ENCODE measurements at places on chromosomes 7 and 10.
A peak's percentile ranks its signal among the peaks of the same experiment; 100 is the strongest.

DNA sequence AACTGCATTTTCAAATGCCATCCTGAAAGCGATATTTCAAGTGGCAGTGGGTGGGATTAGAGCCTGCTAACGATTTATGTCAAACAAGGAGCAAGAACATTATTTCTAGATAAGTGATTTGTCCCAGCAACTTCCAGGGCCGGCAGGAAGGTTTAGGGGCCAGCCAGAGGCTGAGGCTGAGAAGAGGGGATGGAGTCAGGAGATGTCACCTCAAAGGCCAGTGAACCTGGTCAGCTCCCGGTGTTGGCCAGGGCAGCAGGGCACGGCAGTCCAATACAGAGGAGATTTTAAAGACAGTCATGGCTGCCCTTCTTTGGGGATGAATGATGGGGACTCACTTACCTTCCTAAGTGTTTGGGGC, 105.7 kb upstream of the PPIF start:
- no peak for DNase-seq

DNA sequence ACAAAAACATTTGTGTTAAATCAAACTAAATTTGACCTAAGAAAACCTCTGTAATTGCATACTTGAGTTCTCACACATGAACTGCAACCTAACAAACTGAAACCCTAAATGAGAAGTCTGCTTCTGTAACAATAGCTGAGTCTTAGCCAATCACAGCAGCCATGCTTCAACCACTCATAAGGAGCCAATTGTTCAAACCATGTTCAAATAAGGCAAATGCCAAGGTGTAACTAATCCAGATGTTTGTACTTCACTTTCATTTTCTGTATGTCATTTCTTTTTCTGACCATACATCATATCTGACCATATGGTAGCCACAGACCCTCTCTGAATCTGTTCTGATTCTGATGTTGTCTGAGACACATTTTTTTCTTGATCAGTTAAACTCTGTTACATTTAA, 47.5 kb upstream of the ANTXRL start:
- no peak for DNase-seq

DNA sequence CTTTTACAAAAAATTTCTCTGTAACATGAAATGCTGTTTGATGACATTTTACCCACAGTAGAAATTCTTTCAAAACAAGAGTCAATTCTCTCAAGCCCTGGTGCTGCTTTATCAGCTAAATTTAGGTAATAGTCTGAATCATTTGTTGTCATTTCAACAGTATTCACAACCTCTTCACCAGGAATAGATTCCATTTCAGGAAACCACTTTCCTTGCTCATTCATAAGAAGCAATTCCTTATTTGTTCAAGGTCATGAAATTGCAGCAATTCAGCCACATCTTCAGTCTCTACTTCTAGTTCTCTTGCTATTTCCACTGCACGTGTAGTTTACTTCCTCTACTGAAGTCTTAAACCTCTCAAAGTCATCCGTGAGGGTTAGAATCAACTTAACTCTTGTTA, 14.1 kb downstream of the STAG3 start:
- no peak for DNase-seq

- DNase-seq = no peak
Observed at GRCh38 chr10:59805014-59805413, 51.8 kb upstream of the MRLN start.

DNA sequence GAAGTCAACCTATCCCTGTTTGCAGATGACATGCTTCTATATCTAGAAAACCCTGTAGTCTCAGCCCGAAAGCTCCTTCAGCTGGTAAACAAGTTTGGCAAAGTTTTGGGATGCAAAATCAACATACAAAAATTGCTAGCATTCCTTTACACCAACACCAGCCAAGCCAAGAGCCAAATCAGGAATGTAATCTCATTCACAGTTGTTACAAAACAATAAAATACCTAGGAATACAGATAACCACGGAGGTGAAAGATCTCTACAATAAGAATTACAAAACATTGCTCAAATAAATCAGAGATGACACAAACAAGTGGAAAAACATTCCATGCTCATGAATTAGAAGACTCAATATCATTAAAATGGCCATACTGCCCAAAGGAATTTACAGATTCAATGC, 50.4 kb upstream of the ZNF365 start:
- no peak for DNase-seq

DNA sequence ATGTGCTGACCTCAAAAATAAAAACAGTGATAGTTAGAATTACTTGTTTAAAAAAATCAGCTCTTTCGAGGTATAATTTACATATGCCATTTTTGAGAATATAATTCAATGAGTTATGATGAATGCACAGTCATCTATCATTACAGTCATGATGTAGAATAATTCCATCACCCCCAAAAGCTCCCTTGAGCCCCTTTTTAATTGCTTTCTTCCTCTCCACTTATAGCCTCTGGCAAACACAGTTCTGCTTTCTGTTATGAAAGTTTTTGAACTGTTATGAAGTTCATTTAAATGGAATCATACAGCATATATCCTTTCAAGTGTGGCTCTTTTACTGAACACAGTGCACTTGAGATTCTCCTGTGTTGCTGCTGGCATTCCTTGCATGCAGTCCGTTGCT, 41.4 kb downstream of the PRTFDC1 start:
- no peak for DNase-seq

- DNase-seq = no peak
Observed at GRCh38 chr7:105768898-105769507, 107.4 kb downstream of the ATXN7L1 start.

DNA sequence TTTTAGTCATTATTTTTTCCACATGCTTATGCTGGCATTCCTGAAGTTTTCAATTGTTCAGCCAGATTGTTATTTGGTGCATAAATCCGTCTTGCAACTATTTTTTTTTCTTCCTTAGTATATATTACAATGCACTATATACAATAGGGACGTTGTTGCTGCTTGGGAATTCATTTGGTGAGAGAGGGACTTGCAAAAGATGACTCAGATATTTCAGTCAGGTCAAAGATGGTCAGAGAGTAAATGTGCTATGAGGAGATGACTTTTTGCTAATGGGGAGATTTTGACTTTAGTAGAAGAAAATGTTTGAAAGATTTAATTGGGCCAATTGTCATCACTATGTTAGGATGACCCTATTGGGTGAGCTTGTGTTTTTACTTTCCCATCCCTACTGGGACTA, 348.4 kb upstream of the MTPN start:
- DNase-seq = no peak

GRCh38 chr7:82410461-82410860, 33.1 kb downstream of the CACNA2D1 start:
- DNase-seq = no peak

- peak; percentile 8 for DNase-seq
Observed at GRCh38 chr7:16609842-16610450, 35.6 kb downstream of the ANKMY2 start.

DNA sequence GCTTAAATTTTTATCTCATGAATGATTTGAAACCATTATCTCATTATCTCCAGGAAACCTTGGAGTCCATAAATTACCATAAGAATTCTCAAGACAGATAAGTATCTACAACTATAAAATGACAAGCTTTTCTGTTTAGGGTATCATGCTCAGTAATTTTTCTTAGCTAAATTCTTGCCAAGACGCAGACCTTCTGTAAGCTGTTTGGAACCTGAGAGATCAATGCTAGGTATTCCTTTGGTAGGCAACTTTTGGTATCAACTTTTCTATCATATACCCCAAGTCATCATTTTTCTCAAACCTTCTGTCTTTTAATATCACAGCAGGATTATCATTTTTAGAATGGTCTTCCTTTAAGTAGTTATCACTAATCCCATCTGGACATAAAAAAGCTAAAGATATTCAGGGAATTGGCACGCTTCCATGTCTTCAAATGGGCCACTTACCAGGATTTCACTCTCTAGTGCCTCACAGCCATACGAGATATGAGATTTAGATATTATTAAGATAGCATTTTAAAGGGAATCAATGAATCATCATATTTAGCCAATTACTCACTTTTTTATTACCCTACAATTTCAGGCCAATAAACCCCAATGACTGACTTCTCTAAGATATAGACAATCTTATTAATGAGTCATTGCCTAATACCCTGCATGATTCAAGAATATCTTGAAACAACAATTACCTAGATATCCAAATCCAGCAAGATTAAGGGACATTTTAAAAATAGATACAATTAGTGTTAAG, 544.1 kb downstream of the HTR7 start:
- no peak for DNase-seq

DNA sequence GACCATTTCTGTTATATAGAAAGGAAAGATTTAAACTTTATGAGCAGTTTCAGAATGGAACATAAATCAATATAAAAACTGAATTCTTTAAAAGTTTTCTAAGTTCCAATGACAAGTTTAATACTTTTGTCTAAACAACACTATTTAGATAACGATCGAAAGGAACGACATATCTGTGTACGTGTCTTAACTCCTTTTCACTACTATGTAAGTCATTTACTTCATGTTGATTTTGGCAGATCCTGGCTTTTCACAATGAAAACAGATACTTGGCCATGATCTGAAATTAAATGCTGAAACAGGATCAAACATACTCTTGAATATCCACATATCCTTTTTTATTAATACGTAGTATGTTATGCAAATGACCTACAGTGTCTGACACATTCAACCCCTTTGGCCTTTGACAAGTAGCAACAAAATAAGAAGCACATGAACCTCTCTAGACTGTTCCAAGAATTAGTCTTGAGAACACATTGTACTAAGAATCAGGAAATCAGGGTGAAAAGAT, 41.9 kb downstream of the RNLS start:
- no peak for DNase-seq

GRCh38 chr10:1242975-1243374, 186.8 kb downstream of the WDR37 start:
- no peak for DNase-seq

GRCh38 chr10:63664341-63664885, 143.2 kb downstream of the REEP3 start:
- DNase-seq = no peak

GRCh38 chr10:103154521-103155299, 38.4 kb downstream of the NT5C2 start:
- no peak for DNase-seq

DNA sequence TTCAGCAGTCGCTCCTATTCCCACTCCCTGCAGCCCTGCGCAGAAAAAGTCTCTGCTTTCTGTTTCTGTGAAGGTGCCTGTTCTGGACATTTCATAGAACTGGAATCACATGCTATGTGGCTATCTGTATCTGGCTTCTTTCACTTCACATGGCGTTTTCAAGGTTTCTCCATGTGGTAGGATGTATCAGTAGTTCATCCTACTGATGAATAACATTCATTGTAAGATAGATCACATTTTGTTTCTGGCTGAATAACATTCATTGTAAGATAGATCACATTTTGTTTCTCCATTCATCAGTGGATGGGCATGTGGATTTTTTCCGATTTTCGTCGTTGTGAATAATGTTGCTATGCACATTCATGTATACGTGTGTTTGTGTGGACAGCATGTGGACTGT, 44.5 kb downstream of the HSPA12A start:
- no peak for DNase-seq

- DNase-seq = no peak
Observed at GRCh38 chr7:99124751-99125504, 19.0 kb downstream of the SMURF1 start.

- DNase-seq = no peak
Observed at GRCh38 chr7:21767300-21767900, 178.3 kb downstream of the CDCA7L start.

DNA sequence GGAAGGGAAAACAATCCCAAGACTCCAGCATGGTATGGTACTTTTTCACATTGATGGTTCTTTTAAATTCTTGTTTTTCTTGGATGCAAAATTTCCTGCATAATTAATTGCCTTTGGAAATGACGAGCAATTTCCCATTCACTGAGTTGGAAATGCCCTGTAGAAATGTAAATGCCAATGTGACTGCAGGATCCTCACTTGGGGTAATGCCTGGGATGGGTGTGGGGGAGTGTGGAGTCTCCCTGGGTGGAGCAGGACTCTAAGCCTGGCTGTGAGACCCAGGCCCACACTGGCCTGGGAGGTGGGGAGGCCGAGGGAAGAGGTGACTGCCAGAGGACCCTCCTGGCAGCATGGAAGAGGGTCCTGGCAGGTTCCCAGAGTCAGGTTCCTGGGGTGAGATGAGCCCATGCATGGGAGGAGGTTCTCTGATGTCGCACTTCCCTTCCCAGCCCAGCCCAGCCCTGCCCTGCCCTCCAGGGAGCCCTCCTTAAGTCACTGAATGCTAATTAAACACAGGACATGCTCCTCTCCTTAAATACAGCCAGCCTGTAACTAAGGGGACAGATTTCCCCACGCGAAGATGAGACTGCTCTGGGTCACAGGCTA, 157.9 kb downstream of the GFRA1 start:
- DNase-seq = no peak

DNA sequence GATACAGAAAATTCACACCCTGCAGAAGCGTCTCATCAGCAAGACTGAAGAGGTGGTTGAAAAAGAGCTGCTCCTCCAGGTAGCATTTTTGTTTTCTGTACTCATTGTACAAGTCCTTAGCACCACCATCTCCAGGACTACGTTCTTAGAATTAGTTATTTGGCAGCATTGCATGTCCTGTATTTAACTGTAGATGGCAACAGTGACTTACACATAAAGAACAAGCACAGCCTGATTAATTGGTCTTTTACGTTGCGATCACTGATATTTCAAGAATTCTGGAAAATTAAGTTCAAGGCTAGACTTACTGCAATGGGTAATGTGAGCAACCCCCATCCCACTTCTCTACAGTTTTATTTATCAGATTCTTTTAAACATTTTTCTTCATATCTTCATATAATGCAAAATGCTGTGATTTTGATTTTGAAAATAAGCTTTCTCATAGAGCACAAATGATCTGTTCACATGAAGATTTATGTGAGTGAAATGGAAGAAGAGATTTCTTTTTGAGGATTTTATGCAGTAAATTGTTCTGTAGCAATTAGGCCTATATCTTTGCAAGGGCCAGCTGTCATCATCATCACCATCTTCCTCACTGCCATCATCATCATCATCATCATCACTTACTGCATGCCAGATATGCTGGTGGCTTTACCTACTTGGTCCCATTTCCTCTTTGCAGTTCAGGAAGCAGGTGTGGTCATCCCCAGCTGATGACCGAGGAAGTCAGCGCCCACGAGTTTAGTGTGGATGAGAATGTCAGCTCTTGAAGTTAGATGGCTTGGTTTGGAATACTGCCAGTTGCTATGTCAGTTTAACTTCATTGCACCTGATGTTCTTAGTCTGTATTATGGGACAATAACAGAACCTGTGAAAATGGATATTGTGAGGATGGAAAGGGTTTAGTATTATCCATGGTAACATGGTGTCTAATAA, 53.4 kb downstream of the CFAP58 start:
- DNase-seq = peak; percentile 37

- DNase-seq = no peak
Observed at GRCh38 chr7:24395512-24395911, 111.5 kb downstream of the NPY start.

GRCh38 chr7:12296051-12296570, 85.0 kb downstream of the TMEM106B start:
- DNase-seq = no peak

GRCh38 chr7:101945034-101945758, 127.8 kb downstream of the CUX1 start:
- DNase-seq = no peak

- DNase-seq = no peak
Observed at GRCh38 chr7:106775975-106776607, 89.0 kb upstream of the PIK3CG start.
